ENCODE measurements at places on chromosomes 7 and 10. TPM values are rescaled to one million over a fixed set of nuclear protein-coding genes. Genes with fewer than 3 reads are reported as not detected.
A peak's percentile ranks its signal among the peaks of the same experiment; 100 is the strongest.

- no peak for DNase-seq
Measured at GRCh38 chr10:18264466-18265050, 124.3 kb downstream of the CACNB2 start.

GRCh38 chr7:79308192-79308591 is 145.3 kb downstream of the MAGI2 start:
- DNase-seq = no peak

DNA sequence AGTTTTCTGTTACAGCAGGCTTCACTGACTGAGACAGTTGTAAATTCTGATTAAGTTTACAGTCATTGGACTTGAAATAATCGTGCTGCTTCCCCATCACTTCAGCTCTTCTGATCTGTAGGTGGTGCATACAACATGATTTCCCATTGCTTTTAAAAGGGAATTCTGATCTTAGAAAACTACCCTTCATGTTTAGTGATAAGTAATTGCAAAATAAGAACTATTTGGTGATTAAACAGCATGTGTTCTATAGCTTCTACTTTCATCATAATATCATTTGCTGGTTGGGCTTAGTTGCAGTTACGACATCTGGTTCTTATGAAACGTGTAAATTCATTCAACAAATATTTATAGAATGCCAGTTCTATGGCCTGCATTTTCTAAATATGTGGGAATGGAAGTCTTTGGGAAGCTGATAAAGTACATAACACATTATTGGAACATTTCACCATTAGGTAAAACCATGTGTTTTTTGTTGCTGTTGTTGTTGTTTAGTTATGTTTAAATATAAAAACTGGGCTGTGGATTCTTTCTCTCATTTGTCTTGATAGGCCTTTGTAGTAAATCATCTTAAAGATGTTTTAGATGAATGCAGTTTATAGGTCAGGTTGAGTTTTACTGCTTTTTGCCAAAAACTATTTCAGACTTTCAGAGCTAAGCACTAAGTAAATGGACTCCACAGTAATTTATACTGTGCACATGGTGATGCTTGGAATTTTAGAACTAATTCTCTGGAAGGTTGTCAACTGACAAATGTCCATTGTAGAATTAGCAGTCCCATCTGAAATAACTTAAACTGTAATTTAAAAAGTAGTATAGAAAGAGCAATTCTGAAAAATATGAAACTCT is 13.1 kb downstream of the GNAI1 start:
- peak; percentile 85 for DNase-seq

DNA sequence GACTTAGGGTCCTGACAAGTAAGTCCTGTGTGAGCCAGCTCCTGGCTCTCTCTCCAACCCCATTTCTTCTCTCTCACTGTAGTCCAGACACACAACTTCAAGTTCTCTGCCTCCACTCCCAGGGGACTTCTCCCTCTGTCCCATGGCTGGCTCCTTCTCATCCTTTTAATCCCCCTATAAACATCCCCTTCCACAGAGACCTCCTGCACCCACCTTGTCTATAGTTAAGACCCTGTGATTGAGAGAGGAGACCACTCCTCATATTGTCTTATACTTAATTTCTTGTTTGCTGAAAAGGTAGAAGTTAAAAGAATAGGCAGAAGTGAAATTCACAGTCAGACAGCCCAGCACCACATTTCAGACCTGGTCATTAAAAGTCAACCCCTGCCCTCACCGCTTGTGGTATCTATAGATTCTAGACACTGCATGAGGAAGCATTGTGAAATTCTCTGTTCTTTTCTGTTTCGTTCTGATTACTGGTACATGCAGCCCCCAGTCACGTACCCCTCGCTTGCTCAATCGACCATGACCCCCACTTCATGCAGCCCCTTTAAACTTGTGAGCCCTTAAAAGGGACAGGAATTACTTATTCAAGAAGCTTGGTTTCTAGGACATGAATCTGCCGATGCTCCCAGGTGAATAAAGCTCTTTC is 125.6 kb upstream of the FRMD4A start:
- DNase-seq = no peak

DNA sequence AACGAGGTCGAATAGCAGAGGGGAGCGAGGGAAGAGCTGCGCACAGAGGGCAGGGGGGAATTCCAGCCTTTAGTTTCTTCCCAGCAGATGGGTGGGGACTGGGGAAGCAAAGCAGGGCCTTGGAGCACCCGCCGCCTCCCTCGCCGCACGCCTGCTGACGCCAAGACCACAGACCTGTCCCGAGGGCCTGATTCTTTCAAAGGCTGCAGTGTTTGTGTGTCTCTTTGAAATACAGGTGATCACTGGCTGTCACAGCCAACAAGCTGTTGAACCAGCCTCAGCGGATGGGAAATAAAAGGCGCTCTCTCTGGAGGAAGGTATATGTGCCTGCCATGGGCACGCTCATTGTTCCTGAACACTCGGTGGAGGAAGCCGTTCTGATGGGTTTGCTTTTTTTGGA is 119.3 kb downstream of the FAM53B start:
- DNase-seq = no peak

GRCh38 chr10:104449391-104449790 is 95.8 kb downstream of the CFAP58 start:
- DNase-seq = no peak

- DNase-seq = no peak
Measured at GRCh38 chr7:127415060-127415742, 22.7 kb upstream of the ZNF800 start.

DNA sequence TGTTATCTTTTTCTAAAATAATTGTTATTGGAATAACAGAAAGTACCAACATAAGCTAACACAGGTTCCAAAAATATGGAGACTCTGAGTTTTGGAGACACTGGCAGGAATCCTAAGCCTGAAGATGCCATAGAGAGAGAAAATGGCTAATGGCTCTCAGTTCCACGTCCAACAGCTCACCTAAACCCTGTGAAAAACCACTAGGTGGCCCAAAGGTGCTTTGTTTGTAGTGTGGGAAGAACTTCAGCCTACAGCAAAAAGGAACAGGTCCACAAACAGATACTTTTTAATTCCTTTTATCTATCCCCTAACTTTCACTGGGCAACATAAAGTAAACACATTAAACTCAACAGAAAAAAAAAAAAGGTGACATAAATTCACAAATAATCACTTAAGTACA is 272.3 kb downstream of the SEMA3D start:
- DNase-seq = no peak

DNA sequence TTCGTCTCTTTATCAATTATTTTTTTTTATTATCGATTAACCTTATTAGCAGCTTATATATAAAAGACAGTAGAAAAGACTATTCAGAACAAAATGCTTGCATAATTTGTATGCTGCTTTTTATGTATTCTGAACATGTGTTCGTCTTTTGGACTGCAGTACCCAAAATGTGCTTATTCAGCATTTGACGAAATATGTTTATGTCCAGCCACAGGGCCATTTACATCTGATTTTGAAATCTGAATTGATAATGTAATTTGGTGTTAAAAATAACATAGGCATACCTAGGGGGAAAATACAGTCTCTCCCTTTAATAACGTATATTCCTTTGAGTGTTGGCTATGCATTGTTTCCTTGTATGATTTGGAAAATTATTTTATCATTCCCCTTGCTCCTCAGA is 386.0 kb downstream of the EXOC4 start:
- no peak for DNase-seq

Gene TAS2R16
- total RNA-seq = not detected

Gene PILRA
- 3.2 TPM for total RNA-seq

Gene NMT2
- total RNA-seq = 22.0 TPM

Gene TMEM270
- total RNA-seq = not detected

Gene CRYGN
- total RNA-seq = not detected

Gene LRRN3
- total RNA-seq = 2.5 TPM

Gene UNCX
- total RNA-seq = not detected
